Dorsolateral prefrontal cortex (tissue), 122 donors: ENCODE measurements at places on chromosomes 2 and 18.

GRCh38 chr2:105893011-105893995 lies 148.6 kb downstream of the NCK2 start:
- no peak for DNase-seq

- DNase-seq = no peak
These were observed 23.3 kb downstream of the CLASP1 start for GRCh38 chr2:121625953-121626352.

DNA sequence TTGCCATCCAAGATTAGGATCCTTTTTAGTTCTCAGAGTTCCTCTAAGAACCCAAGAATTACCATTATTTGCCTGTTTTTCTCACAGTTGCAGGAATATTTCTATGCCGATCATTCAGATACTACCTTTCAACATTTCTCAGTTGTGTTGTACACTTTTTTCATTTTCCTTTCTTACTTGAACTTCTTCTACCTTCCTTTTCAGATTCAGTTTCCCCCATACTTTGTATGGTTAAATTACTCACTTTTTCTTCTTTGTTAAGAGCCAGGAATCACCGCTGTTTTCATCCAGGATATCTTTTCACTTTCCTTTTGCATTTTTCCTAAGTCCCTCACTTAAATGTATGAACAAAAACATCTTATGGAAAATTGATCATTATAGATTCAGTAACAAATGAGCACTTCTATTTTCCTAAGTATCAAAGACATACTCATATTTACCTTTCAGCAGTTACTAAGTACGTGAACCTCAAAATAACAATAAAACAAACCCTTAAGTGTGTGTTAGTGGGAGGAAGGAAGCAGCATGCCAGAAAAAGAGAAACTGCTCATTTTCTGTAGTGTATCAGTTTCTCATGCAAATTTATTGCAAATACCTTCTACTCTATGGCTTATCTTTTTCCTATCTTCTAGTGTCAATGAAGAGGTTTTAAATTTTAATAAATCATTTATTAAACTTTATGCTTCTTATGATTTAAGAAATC lies 64.3 kb upstream of the STAT1 start:
- DNase-seq = no peak

DNA sequence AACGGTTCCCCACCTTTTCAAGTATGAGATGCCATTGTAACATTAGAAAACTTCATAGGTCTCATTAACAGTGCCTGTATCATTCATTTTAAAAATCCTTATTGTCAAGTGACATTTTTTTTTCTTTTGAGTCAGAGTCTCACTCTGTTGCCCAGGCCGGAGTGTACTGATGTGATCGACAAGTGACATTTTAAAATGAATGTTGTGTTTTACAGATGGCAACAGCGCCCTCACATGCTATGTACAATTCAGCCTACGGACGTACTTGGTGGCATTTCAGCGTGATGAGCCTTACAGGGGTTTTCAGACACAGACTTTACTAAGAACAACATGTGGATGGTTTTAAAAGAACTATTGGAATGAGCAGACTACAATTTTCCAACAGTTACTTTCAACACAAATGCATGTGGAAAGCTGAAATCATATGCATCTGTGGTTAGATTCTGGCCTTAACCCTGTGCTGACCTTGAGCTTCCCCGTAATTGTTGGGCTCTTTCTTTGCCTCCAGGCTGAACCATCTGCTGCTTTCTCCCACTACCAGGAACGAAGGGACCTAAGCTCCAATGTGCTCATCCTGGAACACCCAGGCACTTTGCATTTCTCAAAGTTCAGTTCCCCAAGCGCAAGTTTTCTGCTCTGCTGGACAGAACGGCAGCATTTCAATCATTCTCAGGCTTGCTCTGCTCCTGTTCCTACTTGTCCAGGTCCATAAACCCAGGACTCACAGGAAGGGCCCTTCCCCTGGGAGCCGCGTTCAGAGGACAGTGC lies 119.9 kb upstream of the NDUFV2 start:
- peak; percentile 63 for DNase-seq

GRCh38 chr2:98932778-98933343 lies 3.2 kb downstream of the CRACDL start:
- no peak for DNase-seq

DNA sequence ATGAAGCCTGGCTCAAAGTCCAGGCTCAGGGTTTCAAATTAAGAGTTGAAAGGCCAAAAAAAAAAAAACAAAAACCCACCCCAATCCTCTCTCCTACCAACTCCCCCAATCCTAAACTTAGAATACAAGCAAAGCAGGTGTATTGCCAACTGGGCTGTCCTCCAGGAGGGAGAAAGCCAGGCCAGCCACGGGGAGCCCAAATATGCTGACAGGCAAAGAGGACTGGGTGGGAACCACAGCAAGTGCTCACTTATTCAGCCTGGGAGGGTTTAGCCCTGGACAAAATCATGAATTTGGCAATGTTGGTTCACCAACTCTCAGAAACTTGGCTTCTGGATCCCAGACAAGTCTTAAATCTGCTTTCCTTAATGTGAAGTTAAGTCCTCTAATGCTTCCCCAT lies 36.5 kb downstream of the GKN2 start:
- DNase-seq = no peak

- DNase-seq = peak; percentile 86
These were observed 69.5 kb downstream of the HAUS1 start for GRCh38 chr18:46173393-46174341.
